ENCODE measurements at places on chromosomes 4 and X.

- DNase-seq, result no peak
Measured at GRCh38 chrX:65871671-65872311, 168.1 kb downstream of the VSIG4 start.

- DNase-seq, result no peak
Measured at GRCh38 chrX:63426519-63426918, 75.4 kb upstream of the SPIN4 start.

DNA sequence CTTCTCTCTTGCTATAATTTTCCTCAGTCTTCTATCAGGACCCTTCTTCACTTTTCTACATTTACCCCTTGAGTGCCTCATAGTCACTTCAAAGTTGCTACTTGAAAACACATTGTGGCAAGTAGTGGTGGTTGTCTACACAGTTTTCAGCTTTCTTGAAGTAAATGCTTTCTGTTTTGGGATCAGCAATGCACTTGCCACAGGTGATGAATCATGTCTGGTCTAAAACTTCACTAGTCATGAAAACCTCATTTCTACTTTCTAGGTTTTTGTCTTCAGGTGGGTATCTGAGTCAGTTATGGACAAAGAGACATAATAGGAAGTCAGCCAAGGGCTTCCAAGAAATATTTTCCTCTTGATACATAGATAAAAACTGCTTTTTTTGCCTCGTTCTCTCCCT is 359.2 kb downstream of the CCSER1 start:
- DNase-seq, result no peak

GRCh38 chr4:16574981-16575380 is 323.5 kb downstream of the LDB2 start:
- DNase-seq, result no peak
